ENCODE measurements at places on chromosomes 16 and 17.

- DNase-seq: peak; percentile 70
These were observed 390 bp downstream of the MNT start for GRCh38 chr17:2400474-2400866.

DNA sequence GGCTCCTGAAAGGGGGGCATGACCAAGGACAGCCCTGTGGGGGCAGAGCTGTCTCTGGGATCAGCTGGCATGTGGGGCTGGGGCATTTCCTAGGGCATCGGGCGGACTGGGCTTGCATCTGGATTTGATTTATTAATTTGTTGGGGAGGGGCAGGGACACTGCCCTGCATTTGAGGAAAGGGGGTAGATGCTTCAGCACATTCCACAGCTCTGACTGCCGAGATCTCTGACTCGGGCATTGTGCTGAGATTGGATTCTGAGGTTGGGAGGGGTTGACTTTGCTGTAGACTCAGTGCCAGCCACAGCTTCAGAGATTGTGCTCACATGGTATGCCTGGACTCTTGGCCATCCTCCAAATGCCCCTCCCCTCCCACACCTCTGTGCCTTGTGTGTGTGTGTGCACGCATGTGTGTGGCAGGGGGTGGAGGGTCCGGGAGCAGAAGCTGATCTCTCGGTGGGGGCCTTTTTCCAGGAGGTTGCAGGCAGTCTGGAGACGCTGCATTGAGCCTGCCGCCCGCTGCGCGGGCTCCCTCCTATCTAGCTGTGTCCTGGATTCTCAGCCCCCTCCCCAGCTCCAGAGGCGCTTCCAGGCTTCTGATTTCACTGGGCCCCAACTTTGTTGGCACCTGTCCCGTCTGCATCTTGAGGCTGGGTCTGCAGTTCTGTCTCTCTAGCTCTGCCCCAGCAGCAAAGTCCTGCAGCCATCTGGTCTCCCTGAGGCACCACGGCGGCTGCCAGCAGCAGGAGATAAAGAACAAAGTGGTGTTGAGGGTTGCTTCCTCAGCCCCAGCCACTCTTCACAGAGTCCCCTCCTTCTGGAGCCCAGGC is 14.9 kb downstream of the IGFBP4 start:
- DNase-seq: no peak

- DNase-seq: peak; percentile 47
These were observed 601 bp upstream of the RFWD3 start for GRCh38 chr16:74667255-74667700.

GRCh38 chr17:82492643-82493225 is 26.8 kb upstream of the FOXK2 start:
- DNase-seq: no peak

- no peak for DNase-seq
These were observed 16.2 kb downstream of the SAMD14 start for GRCh38 chr17:50113624-50114320.

DNA sequence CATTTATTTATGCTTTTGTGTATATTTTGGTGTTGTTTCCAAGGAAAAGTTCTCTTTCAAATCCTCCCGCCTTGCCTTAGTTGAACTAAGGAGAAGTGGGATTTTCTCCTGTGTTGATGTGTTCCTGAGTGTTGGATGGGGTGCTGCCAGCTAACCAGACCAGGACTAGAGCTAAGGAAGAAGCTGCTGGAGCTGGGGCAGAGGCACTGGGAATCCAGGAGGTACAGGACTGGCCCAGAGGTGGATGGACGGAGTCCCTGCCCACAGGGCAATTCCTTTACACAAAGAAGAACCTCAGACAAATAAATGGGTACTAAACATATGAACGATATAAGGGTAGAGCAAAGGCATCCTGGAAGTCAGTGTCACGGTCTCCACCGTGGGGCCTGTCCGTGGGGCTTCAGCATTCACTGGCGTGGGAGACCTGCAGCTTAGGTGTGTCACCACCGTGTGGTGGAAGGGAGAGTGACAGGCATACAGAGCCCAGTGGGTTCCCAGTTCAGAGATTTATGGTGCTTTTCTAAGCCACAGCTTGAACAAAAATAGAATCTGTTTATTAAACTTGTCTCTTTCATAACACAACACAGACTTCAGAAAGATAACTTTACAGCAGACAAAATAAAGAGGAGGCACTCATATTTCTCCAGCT is 270.7 kb downstream of the NTN1 start:
- peak; percentile 54 for DNase-seq

DNA sequence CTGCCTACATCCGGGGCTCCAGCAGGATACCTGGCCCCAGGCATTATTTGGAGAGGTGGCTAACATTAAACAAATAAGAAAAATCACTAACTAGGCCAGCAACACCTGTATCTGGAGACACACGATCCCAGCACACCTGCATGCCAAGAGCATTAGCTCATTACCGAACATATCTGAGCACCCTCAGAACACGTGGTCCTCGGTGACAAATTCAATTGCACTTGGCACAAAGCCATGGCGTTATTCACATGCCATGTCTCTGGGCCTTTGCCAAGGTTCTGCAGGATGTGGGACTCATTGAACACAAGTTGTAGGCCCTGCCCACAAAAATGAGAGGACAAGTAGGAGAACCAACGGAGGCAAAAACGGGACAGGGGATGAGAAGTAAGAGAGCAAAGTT is 552.3 kb downstream of the TOX3 start:
- no peak for DNase-seq

Data from GM12865 (cell line).